ENCODE measurements at places on chromosomes 5 and 9.

GRCh38 chr9:14180960-14181537, 132.9 kb downstream of the NFIB start:
- DNase-seq: no peak

DNA sequence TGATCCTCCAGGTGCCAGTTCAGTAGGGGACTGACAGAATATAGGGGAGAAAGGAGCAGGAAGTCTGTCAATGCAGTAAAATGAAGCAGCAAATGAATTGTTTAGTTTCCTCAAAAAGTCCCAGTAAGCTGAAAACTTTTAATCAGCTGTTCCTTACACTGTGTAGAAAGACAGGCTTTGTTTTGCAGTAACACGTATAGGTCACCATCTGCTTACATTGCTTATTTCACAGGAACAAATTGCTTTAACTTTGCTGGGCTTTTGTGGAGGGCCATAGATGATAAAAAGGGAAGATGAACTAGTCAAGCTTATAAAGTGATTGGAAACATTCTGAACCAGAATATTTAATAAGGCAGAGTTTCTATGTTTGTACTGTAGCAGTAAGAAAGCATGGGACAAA, 331.3 kb upstream of the RFX3 start:
- DNase-seq: no peak

DNA sequence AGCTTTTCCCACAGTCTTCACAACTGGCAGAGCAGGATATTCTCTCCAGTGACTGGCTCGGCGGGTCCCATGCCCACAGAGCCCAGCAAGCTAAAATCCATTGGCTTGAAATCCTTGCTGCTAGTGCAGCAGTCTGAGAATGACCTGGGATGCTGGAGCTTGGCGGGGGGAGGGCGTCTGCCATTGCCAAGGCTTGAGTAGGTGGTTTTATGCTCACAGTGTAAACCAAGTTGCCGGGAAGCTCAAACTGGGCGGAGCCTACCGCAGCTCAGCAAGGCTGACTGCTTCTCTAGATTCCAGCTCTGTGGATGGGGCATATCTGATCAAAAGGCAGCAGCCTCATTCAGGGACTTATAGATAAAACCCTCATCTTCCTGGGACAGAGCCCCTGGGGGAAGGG, 194.1 kb downstream of the CCDC171 start:
- DNase-seq: no peak

- no peak for DNase-seq
Observed at GRCh38 chr5:172093965-172094364, 87.5 kb upstream of the FBXW11 start.
